HCT116 (cell line): ENCODE measurements at places on chromosomes 5 and 9.

DNA sequence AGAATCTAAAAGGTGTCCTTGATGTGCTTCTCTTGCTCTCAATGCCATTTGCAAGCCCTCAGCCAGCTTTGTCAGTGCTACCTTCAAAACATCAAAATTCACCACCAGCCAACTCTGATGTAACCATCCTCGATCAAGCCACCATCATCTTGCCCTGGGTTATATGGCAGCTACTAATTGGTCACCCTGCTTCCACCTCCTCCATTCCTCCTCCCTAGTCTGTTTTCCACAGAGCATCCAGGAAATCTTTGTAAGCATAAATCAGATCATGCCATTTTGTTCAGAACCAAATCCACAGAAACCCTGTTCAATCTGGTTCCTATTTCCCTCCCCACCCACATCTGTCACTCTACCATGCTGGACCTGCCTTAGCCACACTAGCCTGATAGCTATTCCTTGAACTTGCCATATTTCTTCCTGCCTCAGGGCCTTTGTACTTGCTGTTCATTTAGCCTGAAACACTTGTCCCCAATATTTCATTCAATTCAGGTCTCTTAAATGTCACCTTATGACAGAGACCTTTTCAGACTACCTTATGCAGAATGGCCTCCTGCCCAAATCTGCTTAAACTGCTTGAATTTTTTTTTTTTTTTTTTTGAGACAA, 1.9 kb upstream of the B4GALT1 start:
- no peak for DNase-seq

- DNase-seq: no peak
These were observed 16.6 kb upstream of the EGFL7 start for GRCh38 chr9:136645903-136646754.

- DNase-seq: no peak
These were observed 1.2 kb downstream of the LCN9 start for GRCh38 chr9:135664266-135664665.

DNA sequence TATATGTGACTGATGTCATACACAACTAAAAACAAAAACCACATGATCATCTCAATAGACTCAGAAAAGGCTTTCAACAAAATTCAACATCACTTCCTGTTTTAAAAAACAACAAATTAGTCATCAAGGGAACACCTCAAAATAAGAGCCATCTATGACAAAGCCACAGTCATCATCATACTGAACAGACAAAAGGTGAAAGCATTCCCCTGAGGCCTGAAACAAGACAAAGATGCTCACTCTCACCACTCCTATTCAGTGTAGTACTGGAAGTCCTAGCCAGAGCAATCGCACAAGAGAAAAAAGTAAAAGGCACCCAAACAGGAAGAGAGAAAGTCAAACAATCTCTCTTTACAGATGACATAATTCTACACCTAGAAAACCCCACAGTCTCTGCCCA, 893.5 kb upstream of the EDIL3 start:
- no peak for DNase-seq

DNA sequence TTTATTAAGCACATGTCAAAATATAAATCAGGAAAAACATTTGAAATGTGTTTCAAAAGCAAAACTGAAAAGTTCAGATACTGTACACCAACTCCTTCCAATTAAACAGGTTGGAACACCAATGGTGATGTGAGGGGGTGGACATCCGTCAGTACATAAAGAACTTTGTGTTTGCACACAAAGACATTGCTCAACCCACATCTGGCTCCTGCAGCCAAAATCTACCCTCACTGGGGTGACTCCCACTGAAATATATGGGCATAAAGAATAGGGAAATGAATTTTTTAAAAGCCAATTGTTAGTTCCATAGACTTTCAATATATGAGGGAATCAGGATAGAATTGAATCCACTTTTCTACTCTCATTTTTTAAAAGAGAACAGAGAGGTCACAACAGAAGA, 63.9 kb downstream of the MEGF9 start:
- DNase-seq: no peak
